Mesenteric fat pad (tissue), 1 donor: ENCODE measurements at places on chromosomes 7 and 10.

DNA sequence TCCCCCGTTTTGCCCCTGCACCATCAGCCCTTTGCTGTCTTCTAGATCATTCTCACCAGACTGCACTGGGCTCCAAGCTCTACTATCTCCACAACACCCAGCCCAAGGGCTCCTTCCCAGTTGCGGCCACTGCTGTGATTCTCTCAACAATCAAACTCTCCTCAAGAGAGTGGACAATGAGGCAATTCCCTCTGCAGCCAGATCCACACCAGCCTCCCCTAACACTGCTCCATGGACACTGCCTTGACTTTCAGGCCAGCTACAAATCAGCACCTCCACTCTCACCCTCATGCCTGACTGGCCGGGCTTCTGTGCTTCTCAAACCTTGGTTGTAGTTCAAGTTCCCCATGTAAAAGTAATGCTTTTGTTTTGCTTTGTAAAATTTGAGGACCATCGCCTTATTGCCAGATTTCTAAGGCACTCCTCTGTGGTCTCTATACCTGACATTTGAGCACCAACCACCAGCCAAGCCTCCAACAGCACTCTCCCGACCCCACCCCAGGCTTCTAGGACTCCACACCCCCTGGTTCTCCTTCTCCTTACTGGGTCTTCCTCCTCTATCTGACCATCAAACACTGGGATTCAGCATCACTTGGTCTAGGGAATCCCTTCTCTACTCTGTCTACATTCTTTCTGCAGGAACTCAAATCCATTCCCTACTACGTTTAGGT lies 45.4 kb downstream of the PPIF start:
- peak; percentile 65 for DNase-seq

GRCh38 chr7:5428478-5429252 lies 5.0 kb upstream of the TNRC18 start:
- DNase-seq, result no peak

- DNase-seq, result no peak
Measured at GRCh38 chr10:14661818-14662217, 112.9 kb downstream of the FAM107B start.

GRCh38 chr7:24192053-24192452 lies 91.9 kb upstream of the NPY start:
- DNase-seq, result no peak

DNA sequence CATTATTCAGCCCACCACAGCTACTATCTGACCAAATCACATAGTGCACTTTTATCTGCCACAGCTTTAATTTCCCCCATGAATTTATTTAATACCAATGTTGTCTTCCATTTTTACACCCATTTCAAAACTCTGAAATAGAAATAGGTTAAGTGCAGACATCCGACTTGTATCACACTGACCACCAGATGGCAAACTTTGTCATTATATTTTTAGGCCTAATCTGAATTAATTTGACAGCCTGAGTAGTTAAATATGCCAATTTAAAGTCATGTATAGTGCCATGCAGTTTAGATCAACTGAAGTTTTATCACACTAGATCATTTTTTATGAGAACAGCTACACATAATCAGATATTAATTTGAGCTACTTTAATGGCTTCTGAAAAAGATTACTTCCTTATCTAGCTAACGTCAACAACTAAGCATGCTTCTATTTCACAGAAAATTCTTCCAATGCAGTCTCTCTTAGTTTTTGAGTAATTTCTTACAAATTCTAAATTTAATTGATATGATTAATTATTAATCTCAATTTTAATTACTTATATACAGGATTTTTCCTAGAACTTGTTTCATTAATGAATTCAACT lies 566.4 kb downstream of the GFRA1 start:
- no peak for DNase-seq

- no peak for DNase-seq
Measured at GRCh38 chr7:148650232-148650858, 48.4 kb upstream of the CUL1 start.

DNA sequence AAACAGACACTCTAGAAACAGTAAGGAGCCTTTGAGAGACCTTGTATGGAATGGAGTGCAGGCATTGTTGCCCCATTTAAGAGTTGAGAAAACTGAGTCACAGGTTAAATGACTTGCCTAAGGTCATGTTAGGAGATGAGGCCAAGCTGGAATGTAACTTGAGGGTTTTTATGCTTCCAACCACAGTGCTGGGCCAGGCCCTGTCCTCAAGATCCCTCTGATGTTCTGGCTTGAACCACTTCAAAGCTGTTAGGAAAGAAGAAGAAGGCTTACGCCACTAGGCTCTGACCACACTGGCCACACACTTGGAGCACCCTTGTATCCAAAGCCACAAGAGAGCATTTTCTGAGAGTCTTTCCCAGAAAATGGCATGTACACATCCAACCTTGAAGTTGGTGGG lies 42.7 kb downstream of the PLAU start:
- DNase-seq, result no peak

GRCh38 chr10:75902816-75903215 lies 471.4 kb downstream of the LRMDA start:
- DNase-seq, result no peak

GRCh38 chr10:67794909-67795460 lies 43.0 kb downstream of the DNAJC12 start:
- DNase-seq, result no peak

- DNase-seq, result no peak
Measured at GRCh38 chr10:33204031-33204430, 130.4 kb downstream of the NRP1 start.

- DNase-seq, result no peak
Measured at GRCh38 chr10:76209135-76209534, 777.7 kb downstream of the LRMDA start.

DNA sequence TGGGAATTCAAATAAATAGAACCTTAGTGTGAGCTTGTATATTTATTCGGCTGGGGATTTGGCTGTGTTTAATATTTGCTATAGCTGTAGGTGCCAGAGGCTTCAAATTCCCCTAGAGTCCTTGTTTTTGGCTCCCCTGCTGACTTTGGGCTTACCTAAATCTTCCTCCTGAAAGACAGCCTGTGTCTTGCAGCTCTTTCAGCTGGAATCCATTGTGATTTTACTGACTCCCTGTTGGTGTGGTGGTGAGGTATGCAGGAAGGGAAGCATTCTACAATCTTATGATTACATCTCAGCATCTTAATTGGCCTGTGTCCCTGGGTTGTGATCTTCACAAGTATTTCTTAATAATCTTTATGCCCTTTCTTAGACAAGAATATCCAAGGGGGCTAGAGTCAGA lies 25.9 kb downstream of the FOXI2 start:
- no peak for DNase-seq

- no peak for DNase-seq
Measured at GRCh38 chr7:94561841-94562514, 52.4 kb downstream of the CASD1 start.

GRCh38 chr10:63832686-63833085 lies 311.5 kb downstream of the REEP3 start:
- no peak for DNase-seq

DNA sequence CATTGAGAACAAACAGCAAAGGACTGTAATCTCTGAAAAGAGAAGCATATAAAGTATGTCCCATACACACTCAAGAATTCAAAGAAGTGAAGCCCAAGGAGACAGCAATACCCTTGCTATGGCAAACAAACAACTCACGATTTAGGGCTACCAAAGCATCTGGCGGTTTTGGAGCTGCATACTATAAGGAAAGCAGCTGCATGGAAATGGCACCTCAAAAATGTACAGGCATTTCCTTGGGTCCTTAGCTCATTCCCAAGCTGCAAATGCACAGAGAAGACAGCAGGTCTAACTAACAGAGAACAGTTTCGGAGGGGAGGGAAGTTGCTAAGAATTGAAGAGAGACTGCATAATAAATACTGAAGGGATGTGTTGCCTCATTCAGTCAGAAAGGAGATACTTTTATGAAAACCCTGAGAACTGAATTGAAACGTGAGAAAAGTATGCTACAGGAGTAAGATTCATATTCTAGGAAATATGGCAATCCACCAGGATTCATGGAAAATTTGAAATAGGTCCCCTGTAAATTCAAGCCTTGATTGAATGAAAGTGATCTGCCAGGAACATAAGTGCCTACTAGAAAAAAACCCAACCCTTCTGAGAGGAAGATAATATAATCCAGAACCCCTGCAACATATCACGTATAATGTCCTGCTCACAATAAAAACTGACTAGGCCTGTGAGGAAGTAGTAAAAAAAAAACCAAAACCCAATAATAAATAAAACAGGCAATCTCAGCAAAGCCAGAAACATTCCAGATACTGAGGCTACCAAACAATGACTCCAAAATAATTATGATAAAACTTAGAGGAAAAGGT lies 36.4 kb downstream of the CUBN start:
- no peak for DNase-seq

- peak; percentile 85 for DNase-seq
Measured at GRCh38 chr10:43118631-43119415, 19.4 kb upstream of the CSGALNACT2 start.

DNA sequence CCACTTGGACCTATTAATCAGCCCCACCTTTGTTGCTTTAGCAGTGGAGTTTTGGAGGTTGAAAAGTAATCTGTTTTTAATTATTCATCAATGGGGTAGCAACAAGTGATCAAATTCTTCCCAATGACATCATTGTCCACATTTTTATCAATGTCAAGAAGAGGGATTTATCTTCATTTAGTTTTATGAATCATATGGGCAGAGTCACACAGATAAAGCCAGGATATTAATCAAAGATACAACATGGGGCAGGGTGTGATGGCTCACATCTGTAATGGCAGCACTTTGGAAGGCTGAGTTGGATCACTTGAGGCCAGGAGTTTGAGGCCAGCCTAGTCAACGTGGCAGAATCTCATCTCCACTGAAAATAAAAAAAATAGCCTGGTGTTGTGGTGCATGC lies 388.4 kb upstream of the POM121L12 start:
- DNase-seq, result no peak

GRCh38 chr10:44965651-44966097 lies 6.1 kb downstream of the RASSF4 start:
- peak; percentile 71 for DNase-seq

GRCh38 chr7:79730971-79731370 lies 277.5 kb upstream of the MAGI2 start:
- no peak for DNase-seq

DNA sequence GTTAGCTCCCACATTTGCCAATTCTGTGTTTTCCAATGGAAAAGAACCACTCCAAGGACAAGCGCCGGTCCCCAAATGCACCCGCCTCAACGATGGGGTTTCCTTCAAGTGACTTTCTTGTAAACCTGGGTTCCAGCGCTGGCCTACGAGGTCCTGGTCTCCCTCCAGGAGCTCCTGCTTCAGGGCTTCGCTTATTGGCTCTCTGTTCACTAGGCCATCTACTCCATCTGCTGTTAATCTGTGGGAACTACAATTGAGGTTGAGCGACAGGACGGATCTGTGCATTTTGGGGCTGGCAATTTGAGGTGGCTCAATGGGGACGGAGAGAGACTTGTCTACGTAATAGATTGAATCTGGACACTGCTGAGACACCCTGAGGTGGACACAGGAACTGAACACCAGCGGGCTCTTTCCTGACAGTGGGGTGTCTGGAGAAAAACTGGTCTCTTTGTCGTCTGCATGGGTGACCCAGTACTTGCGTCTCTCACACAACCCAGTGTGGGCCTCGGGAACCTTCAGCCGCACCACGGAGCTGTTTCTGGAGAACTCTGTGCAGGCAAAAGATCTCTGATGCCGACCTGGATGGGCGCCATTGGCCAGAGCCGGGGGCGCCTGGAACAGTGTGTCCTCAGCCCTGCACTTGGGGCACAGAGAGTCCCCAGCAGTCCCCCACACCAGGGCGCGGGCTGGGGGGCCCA lies 115.9 kb upstream of the ADAM12 start:
- DNase-seq, result no peak

GRCh38 chr10:103652599-103653281 lies 159.2 kb downstream of the NEURL1 start:
- DNase-seq, result no peak

- no peak for DNase-seq
Measured at GRCh38 chr7:64951250-64951848, 39.5 kb downstream of the ZNF117 start.

DNA sequence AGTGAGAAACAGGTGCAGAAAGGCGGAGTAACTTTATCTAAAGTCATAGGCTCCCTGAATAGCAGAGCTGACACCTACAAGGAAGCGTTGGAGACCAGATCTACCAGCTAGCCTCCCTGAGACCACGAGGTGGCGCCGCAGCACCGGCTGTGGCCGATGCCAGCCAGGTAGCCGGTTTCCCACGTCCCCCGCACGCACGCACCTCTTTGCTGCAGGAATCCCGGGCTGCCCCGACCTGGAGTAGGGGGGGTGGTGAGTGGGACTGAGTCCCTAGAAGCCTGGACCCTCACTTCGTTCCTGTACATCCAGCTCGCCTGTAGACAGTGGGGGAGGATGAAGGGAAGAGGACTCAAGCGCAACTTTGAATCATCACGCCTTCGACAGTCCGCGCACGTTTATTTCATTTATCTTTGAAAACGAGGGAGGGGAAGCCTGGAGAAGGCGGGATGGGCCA lies 3.7 kb downstream of the ELOVL3 start:
- DNase-seq, result no peak

DNA sequence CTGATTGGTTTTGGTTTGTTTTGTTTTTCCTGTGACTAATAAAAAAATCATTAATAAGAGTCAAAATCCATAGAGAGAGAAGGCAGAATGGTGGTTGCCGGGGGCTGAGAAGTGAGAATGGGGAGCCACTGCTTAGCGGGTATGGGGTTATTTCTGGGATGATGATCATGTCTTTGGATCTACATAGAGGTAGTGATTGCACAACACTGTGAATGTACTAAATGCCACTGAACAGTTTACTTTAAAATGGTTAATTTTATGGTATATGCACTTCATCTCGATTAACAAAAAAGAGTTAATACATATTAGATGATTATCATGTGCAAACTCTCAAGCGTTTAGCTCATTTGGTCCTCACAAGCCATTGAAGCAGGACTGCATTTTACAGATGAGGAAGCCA lies 342.9 kb downstream of the ELMO1 start:
- DNase-seq, result no peak

DNA sequence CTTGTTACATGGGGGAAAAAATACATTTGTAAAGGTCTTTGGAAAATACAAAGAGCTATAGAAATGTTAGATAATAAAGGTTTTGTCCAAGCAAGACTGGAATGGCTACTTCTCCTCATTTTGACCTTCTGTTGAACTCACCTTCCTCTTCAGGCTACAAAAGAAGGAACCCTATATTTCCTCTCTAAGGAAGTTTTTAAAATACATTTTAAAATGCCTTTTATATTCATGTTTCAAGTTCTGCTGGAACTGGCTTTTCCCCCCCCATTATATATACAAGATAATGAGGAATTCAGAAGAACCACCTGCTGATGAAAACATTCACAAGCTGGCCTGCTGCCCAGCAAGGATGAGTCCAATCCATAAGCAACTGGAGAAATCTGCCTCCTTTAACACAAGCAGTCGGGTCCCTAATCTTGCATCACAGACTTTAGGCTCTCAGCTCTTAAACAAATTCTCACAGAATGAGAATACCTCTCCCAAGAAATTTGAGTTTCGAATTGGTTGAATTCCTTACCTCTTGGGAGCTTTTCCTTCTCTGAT lies 44.6 kb downstream of the MTERF1 start:
- DNase-seq, result no peak

GRCh38 chr7:16083931-16084330 lies 337.4 kb downstream of the CRPPA start:
- no peak for DNase-seq

- DNase-seq, result no peak
Measured at GRCh38 chr7:91103363-91103762, 160.9 kb upstream of the FZD1 start.
